ENCODE measurements at places on chromosomes 3 and 15.

DNA sequence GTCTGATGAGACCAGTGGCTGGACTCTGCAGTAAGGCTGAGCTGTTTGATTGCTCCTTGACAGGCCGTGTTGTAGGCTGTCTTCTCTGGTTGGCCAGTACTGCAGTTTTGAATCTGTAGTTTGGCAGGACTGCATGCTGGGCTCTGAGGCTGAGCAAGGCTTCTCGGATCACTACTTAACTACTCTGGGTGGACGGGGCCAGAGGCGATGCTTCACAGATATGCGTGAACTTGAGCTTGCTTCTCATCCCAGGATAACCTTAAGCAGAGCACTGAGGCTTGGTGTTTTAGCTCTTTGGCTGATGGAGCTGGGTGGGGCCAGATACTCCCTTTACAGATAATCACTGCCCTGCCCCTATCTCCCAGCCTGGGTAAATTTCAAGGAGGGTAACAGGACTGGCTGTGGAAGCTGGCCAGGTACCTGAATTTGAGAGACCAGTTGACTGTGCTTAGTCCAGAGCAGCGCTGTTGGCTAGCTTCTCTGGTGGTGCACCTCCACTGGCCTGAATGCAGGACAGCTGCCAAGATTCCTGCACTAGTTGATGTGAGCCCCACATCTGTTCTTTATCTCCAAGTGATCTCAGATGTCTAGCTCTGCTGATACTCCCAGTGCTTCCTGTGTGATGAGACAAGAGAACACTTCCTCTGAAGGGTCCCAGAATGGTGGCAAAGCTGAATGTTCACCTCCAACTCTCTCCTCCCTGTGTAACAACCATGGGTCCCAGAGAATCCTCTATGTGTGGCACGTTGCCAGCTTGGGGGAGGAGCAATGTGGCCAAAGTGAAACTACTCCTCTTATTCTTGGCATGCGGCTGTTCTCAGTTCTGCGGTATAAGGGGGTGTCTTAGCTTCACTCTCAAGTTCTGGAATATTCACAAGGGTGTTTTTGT lies 37.9 kb downstream of the RPL39L start:
- peak; percentile 43 for DNase-seq

- peak; percentile 3 for DNase-seq
Observed at GRCh38 chr3:144187531-144188210, 216.0 kb downstream of the DIPK2A start.

DNA sequence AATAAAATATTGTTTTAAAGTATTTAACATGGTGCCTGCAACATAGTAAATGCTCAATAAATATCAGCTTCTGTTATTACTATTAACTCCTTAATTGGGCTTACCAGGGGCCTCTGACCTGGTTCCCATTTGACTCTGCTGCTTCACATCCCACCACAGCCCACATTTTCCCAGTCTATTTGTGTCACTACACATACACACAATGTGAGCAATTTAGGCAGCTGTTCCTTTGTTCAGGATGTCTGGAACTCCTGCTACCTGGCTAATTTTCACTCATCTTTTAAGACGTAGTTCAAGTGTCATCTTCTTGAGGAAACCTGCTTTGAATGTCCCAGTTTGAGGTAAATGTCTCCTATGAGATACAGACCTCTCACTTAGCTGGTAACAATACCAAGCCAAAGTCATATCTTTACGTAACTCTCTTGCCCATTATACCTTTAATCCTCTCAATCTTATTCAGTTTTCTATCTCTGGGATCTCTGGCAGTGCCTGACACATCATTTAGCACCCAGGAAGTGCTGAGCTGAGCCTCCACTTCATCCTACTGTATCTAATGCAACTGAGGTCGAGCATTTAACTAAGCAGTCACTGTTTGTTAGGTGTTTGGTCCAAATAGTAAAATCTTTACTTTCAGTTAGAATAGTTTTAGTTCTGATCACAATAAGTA lies 4.4 kb downstream of the TGFBR2 start:
- DNase-seq: no peak

DNA sequence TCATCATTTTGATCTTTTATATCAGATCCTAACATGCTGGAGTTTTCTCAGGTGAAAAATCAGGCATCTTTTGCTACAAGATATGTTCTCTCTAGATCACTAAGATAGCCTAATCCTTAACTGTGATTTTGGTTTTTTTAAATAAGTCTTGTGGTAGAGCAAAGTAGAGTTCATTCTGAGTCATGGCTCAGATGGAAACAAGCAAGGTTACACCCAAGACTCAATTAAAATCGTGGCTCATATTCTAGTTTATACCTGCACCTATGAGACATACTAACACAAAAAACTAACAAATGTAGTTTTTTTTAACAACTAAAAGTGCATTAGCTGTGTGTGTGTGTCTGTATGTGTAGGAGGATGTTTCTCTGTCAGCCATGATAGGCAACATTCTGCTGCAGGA lies 428.2 kb downstream of the NLGN1 start:
- no peak for DNase-seq

DNA sequence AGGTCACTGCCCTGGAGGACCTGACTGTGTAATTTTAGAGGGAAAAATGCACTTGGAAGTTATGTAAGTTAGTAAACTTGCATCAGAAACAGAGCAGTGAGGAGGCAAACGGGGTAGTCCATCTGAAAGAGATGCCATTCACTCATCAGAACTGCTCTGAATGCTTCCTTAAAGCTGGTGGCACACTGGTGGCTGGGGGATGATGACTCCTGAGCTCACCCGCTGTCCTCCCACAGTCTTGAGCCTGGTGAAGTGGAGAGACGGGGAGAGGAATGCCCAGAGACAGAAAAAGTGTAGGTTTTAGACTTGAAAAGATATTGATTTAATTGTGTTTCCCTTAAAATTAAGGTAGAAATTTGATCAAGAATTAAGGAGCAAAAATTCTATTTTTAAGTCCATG lies 46.5 kb upstream of the LARS2 start:
- DNase-seq: no peak

GRCh38 chr15:65651831-65652749 lies 30.4 kb downstream of the SLC24A1 start:
- DNase-seq: no peak

DNA sequence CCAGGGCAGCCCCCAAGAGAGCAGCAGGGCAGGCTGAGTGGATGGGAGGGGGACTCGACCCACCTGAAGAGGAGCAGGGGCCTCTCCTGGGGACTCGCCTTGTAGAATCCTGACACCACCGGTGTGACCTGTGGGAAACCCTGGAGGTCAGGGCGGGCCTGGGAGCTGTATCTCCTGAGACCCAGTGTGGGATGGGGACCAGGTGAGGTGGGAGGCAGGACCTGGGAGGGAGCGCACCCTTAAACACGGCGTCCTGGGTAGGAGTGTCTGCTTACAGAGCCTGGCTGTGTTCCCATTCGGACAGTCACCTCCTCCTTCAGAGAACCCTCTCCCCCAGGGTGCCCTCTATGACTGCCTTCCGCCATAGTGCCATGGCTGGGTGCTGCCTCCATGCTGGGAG lies 27.1 kb downstream of the C15orf39 start:
- no peak for DNase-seq

GRCh38 chr3:119649761-119650160 lies 10.6 kb downstream of the POPDC2 start:
- no peak for DNase-seq

DNA sequence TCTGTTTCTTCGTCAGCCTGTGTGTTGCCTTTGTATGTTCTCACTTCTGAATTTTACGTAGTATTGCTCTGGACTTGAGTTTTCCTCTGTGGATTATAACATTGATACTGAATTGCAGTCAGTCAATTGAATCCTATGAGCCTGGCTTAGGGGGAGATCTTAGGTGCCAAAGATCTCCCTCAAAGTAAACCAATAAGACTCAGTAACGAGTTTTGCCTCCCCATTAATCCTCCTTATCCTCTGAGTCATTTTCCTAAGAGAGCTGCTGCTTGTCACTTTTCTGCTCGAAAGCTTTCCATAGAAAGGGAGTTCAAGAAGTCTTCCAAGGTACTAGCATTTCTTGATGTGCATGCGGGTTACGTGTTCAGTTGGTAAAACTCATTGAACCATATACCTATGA lies 126.4 kb downstream of the CHDH start:
- no peak for DNase-seq

GRCh38 chr3:111923095-111923771 lies 55.6 kb upstream of the ABHD10 start:
- no peak for DNase-seq

GRCh38 chr3:38960042-38960622 lies 91.6 kb downstream of the SCN11A start:
- peak; percentile 11 for DNase-seq

DNA sequence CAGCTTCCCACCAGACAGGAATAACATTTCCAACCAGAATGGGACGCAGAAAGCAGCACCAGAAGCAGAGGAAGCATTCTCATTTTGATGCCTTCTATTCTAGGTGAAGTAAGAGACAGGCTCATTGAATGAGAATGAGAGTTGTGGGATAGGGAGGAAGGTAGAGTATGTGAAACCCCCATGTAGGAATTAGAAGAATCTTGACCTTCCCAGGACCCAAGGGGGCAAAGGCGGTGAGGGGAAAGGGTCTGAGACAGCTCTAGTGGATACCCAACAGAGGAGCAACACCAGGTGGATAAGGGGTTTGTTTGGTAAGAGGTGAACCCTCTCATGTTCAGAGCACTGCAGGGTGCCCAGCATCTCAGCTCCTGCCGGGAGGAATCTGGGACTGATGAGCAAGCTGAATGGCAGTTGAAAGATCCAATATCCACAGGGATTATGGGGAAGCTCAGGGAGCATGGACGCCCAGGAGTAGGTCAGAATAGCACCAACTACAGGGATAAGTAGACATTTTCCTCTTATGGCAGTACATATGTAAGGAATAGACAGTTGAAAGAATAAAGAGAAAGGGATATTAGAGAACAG lies 77.0 kb downstream of the PLCL2 start:
- no peak for DNase-seq

DNA sequence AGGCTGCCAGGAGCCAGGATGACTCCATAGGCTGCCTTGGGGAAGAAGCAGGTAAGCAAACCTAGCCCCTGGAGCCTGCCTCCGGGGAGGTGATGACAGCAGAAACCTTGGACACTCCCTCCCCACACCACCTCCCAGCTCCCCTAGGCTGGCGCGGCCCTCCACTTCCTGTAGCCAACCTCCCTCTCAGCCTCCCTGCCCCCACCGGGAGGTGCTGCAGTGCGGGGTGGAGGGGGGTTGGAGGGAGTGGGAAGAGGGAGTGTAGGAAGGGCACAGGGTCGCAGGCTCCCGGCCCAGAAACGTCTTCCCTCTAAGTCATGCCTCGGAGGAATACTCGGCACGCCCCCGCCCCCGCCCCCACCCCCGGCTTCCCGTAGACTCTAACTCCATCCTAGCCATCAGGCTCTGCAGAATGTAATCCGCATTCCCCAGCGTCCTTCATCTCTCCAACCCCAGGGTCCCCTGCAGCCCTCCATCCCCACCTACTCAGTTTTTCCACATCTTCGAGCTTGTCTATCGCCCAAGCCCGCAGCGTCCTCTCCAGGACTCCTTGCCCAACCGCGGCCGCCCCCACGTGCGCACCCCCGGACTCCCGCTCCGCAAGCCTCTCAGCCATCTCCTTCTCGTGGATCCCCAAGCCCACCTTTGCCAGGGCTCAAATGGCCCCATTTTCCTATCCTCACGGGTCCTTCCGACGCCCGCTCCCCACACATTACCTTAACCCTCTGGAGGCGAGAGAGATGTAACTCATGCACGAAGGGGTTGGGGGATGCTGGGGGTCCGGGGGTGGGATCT lies 528 bp downstream of the LPCAT4 start:
- no peak for DNase-seq

DNA sequence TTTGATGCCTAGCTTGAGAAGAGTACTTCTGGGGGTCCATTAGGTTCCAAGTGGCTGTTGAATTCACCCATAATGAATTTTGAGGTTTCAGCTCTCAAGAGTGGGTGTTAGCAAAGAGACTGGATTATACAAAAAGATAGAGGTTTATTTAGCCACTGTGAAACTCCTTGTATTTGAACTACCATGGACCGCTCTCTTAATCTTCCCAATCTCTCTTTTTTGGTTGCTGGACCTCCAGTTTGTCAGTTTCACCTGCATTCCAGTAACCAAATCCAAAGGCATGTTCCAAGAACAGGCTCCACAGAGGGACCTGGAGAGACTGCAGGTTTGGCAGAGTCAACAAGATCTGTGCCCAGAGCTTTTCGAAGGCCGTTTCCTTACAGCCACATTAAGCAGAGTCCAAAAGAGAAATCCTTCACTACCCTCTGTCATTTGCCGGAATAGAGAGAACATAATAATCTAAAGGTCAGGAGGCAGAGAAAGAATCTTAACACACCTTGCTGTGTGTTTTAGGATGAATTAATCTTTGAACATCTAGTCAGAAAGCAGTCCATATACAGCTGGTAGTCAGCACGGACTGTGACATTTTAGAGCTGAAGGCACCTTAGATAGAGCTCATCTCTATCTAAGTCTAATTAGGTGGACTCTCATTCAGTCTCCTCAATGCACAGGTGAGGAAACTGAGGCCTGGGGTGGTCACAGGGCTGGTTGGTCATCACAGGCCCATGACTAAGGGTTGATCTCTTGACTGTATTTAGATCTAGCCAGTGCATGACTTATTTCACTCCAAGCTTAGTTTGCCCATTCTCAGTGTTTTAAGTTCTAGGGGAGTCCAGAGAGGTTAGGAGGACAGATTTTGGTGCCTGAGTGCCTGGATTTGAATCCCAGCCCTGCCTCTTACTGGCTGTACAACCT lies 1.3 kb downstream of the ABHD2 start:
- DNase-seq: no peak

DNA sequence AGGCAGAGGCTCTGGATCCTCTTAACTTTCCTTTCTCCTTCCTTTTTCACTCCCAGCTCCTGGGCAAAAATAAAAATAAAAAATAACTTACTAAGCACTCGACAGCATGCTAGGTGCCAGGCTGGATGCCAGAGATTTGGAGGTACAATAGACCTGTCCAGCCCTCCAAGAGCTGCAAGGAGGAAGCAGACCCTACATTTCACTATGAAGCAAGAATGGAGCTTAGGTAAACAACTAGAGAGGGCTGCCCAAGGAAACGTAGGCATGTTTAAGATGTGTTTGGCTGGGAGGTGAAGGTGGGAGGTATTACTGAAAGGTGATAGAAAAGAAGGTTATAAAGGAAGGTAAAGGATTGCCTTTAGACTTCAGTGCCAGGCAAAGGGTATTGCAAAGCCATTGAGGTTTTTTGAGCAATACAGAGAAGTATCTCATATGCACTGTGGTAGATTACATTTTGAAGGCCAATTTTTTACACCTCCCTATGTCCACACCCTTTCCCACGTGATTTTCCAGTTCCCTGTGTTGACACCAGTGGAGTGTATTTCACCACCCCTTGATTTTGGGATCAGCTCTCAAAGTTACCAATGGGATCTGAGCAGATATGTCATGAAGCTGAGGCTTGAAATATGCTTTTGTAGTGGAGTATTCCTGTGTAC lies 69.1 kb downstream of the DCLK3 start:
- no peak for DNase-seq

Data from AG09319 (cell line).